ENCODE measurements at places on chromosomes 13 and 19.
A peak's percentile ranks its signal among the peaks of the same experiment; 100 is the strongest.

GRCh38 chr19:58182577-58182988, 278 bp upstream of the ZNF274 start:
- no peak for DNase-seq

GRCh38 chr13:30016398-30016797, 166.0 kb upstream of the UBL3 start:
- no peak for DNase-seq

DNA sequence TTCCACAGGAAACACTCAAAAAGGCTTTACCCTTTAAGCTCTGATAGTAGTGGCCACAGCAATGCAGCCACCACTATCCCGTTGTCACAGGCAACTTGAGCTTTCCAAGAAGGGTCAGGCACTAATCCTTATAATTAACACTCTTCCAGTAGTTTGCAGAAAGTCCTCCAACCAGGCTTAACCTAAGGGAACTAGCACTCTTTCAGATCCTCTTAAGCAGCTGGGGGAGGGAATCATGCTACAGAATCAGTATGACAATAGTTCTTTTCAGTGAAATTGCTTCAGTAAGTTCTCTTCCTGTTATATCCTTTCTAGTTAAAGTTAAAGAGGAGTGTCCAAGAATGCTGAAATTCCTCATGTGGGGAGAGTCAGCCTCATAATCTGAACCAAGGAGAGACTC, 82.2 kb downstream of the TNFSF11 start:
- DNase-seq: no peak

GRCh38 chr19:10682397-10683063, 18.7 kb upstream of the QTRT1 start:
- DNase-seq: no peak

DNA sequence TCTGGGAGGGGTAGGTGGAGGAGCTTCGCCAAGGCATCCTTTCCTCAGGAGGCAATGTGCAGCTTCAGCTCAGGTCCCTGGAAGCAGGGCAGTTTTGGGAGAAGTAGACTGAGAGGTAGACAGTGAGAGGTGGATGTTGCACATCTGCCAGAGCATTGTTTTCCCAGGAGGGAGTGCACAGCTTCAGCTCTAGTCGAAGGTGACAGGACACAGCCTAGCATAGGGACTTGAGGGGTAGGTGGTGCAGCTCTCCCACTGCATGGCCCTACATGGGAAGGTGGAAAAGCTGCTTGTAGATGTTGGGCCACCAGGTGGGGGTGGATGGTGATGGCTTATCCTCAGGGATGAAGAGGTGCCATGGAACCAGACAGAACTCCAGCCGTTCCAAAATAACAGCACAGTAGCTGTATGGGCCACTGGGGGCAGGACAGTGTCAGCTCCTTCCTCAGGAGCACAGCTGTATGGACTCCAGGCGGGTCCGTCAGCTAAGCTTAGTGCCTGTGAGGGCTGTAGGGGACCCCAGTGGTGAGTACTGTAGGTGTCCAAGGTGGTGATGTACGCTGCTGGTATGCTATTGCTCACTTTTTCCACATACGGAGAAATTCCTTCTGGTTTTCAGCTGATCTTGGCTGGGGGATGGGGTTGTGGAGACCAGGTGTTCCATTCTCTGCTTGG, 17.4 kb upstream of the ZNF543 start:
- DNase-seq: no peak

GRCh38 chr19:1315470-1316166, 29.9 kb downstream of the EFNA2 start:
- peak; percentile 71 for DNase-seq

GRCh38 chr19:12937927-12938778, at the start of gene CALR:
Gene CALR (plus strand): TSS chr19:12938609. CDS start chr19:12938680, 71 bp downstream.
- DNase-seq: peak; percentile 99

- no peak for DNase-seq
Measured at GRCh38 chr13:47146991-47147811, 250.3 kb upstream of the HTR2A start.

- DNase-seq: no peak
Measured at GRCh38 chr19:2039089-2039958, 11.7 kb downstream of the MKNK2 start.

- no peak for DNase-seq
Measured at GRCh38 chr13:42539670-42540069, 34.3 kb upstream of the TNFSF11 start.

DNA sequence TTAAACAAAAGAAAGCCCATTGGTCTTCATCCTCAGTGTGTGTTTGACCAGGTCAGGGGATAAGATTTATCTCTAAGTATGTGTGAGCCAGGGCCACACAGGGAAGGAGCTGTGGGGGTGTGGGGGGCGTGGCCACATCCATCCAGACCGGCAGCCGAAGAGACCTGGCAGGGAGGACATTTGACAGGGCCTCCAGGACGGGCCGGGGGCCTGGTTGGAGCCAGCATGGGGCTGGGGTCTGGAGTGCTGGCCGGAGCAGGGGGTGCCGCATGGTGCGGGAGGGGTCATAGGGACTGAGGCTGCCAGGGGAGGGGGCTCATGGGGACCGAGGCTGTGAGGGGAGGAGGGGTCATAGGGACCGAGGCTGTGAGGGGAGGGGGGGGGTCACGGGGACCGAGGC, 20.4 kb upstream of the GNA15 start:
- no peak for DNase-seq

GRCh38 chr19:39679056-39679790, 23.5 kb downstream of the LGALS16 start:
- no peak for DNase-seq

DNA sequence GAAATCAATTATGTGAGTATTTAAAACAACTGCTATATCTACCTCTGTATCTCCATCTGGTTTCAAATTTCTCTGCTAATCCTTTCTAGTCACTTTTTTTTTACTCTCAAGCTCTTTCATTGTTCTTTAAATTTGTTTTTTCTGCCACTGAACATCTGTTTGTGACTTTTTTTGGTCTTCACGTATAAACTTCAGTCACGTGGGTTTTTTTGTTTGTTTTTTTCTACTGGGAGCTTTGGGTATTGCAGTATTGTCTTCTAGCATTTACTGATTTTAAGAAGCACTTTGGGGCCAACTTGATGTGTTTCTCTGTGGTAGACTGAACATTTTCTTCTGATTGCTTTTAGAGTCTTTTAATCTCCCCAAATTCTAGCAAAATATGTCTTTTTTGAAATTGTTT, 262.6 kb upstream of the RXFP2 start:
- no peak for DNase-seq

DNA sequence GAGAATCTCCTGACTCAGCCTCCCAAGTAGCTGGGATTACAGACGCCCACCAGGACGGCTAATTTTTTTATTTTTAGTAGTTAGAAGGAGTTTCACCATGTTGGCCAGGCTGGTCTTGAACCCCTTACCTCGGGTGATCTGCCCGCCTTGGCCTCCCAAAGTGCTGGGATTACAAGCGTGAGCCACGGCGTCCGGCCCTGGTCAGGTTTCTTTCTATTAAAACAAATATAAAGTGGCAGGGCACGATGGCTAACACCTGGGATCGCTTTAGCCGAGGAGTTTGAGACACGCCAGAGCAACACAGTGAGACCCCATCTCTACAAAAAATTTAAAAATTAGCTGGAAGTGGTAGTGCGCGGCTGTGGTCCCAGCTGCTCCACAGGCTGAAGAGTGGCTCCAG, 1.5 kb upstream of the MED25 start:
- DNase-seq: no peak

DNA sequence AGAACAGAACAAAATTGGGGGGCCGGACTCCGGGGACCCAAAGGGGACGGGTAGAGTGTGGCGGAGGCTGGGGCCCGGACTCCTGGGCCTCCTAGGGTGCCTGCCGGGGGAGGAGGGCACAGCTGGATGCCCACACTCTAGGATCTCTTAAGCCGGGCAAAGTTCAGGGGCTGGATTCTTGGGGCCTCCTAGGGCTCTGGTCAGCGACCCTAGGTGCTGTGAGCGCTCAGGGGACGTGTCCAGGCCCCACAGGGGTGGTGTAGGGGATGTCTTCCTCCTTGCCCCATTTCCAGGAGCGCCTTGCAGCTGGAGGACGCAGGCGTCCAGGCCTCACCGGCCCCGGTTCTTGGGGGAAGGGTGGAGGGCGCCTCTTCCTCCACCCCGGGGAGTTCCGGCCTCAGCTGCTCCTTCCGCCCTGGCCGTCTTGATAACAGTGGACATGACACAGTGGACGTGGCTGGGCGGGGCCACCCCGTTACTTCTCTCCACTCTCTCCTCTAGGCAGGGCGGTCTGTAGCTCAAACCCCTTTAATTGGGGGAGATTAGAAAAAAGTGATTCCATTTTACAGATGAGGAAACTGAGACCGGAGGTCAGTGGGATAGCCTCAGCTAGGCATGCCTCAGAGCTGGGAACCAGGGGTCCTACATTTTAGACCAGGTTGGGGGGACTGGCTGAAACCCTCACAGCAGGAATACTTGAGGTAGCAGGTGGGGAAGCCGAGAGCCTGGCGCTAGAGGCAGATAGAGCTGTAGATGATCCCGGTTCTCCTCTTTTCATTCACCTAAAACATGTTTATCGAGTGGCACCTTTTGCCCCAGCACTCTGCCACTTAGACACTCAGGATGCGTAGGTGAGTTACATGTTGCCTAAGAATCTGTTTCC, 705 bp downstream of the STXBP2 start:
- no peak for DNase-seq

DNA sequence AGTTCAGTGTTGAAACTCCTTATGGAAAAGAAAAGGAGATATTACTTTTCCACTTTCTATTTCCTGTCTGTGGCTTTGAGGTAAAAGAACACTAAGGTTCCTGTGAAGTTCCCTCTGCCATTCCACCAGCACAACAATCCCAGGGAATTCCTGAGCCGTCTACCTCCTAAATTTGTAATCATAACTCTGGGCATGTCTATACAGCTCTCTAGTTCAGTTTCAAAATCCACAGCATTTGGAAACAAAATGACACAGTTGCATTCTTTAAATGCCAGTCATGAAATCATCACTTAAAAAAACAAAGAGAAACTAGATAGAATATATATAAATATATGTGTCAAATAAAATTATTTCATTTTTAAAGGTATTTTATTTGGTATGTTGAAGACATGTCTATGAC, 9.0 kb upstream of the THSD1 start:
- DNase-seq: no peak

DNA sequence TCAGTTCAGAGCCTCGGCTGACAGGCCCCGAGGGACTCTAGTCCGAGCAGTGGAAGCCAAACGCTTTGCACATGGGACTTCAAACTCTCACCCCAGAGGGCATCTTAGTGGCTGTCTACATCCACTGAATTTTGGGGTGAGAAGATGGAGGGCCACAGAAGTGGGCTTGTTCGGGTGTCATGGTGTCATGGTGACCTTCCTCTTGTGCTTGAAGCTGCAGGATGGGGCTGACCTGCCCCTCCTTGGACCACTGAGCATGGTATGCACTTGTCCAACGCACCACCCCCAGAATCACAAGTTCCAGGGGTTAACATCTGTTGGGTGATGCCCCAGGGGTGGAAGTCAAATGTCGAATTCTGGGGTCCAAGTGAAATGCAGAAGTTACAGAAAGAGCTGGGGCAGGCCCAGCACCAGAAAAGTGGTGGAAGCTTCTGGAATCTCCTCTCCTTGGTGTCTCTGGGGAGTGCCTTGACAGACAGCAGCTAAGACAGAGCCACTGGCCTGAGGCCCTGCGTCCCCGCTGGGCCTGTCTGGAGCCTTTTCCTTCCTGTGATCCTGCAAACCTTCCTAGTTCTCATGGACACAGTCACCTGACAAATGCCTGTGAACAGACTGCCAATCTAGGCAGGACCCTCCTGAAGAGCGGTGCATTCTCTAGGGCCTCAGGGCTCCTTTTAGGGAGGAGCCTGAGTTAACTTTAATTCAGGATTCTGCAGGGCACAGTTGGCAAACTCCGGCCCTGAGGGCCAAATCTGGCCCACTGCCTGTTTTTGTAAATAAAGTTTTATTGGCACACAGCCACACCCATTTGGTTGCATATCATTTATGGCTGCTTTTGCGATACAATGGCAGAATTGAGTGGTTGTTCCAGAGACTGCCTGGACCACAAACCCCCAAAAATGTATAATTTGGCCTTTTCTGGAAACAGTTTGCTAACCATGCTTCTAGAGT, 65.1 kb upstream of the RANBP3 start:
- DNase-seq: no peak

- DNase-seq: no peak
Measured at GRCh38 chr19:2254064-2254872, 1.9 kb downstream of the JSRP1 start.

- DNase-seq: no peak
Measured at GRCh38 chr19:1826557-1827521, 14.8 kb upstream of the ATP8B3 start.

DNA sequence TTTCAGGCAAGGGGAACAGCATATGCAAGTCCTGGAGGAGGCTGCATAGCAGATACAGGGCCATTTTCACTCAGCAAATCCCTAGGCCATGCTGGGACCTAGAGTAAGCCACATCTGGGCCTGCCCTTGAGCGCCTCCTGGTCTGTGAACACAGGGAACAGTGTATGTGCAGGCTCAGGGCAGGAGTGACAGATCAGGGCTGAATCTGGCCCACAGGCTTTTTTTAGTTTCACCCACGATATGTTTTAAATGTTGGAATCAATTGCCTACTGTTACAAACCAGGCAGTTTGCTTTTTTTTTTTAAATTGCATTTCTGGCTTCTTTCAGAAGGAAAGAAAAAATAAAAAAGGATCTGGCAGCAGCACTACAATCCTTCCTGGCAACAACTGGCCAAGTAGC, 1.5 kb upstream of the TMEM145 start:
- no peak for DNase-seq

- no peak for DNase-seq
Measured at GRCh38 chr13:50873467-50873866, 30.0 kb upstream of the DLEU7 start.

GRCh38 chr13:60642552-60642951, 245.5 kb downstream of the TDRD3 start:
- DNase-seq: no peak

DNA sequence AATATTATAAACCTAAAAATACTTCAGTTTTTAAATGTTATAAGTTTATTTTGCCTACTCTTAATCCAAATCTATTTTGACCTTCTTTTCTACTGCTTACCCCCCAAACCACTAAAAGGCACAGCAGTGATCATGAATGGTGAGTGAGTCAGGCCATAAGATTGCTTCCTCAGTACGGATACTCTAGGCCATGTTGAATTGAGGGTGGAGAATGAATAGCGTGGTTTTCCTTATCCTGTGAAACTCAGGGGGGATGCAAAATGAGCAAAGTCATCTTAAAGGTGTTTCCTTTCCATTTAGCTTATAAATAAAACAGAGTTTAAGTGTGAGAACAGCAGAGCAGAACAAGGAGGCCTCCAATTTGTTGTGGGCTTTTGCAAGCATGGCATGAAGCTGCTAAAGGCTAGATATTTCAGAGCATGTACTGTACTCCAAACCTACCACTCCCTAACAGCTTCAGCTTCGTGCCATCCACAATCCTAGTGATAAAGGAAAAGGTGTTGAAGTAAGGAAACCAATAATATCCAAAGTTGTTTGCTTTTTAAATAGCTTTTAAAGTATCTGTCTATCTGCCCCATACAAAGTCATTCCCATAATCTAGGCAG, 25.0 kb downstream of the SERPINE3 start:
- no peak for DNase-seq

GRCh38 chr19:10235003-10235402, 3.9 kb upstream of the S1PR2 start:
- DNase-seq: no peak

- peak; percentile 95 for DNase-seq
Measured at GRCh38 chr19:55599842-55600661, at the start of gene ZNF524. Gene ZNF524 (plus strand): TSS chr19:55600288. CDS start chr19:55602113, 1,825 bp downstream.

All from right forelimb (tissue), 1 donor.